ENCODE measurements at places on chromosomes 5 and 9. TPM values are rescaled to one million over a fixed set of nuclear protein-coding genes. Genes with fewer than 3 reads are reported as not detected.

DNA sequence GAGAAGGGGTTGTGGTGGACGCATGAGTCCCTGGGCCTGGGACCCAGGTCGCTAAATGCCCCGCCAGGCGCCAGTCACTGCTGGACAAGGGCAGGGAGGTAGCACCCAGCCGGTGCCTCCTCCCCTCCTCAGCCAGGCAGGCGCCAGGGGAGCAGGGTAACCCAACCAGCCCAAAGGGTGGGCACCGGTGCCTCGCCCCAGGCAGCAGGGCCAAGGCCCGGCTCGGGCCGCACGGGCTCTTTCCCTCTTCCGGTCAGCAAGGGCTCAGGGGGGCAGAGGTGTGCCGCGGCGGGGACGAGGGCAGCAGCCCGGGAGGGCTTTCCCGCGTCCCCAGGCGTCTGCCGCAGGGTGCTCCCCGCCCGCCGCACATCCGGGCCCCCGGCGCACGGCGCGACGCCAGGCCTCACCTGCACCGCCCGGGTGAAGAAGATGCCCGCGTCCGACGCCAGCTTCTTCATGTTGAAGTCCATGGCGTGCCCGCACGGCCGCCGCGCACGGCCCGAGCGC lies 393 bp downstream of the SH3GLB2 start:
- peak; percentile 89 for DNase-seq

- DNase-seq: no peak
Observed at GRCh38 chr9:20199111-20199510, 410.3 kb upstream of the SLC24A2 start.

DNA sequence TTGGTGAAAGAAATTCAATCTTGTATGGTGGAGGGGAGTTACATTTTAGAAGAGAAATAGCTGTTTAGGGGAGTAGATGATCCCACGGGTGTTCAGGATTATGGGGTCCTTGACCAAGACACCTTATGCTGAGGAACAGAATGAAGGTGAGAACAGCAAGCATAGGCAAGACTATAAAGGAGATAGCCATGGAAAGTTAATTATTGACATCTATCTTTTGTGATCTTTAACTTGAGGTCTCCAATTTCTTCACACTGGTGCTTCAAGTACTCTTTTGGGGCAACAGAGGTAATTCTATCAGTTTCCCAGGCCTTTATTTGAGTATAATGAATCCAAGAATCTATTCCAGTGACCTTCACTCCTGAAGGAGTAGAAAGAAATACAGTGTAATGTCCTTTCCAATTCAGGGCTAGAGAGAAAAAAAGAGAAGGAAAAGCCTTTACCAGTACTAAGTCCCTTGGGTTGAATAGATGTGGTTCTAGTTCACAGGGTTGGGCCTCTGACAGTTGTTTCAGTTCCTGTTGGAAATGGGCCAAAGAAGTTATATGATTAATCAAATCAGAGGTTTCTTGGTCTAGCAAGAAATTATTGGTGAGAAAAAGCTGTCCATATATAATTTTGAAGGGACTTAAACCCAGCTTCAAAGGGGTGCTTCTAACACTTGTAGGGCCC lies 2104.1 kb upstream of the ACO1 start:
- no peak for DNase-seq

DNA sequence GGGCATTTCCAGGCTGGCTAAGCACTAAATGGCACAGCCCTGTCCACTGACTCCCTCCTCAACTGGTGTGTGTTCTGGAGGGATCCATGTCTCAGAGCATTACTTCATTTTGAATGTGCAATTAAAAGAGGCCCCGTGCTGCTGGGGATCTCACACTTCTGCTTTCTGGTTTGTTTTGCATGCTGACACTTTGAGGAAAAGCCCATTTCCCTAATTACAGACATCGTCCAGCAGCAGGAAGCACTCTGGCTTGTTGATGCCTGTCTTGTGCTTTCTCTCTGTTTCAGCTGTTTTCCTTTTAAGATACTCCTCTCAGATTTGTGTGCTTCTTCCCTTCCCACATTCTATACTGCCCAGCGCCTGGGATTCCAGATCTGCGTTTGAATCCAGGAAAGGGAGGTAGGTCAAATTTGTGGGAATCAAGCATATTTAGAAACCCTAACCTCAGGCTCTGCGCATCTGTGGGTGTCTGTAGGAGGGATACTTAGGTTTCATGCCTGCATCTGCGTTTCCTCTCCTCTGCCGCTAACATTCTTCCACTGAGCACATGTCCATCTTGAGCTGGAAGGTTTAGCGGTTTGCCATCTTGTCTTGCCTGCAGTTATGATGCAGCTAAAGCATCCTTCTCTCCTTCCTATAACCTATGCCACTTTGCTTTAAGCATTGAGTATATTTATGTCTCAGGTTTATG lies 25.7 kb downstream of the SYK start:
- DNase-seq: no peak

DNA sequence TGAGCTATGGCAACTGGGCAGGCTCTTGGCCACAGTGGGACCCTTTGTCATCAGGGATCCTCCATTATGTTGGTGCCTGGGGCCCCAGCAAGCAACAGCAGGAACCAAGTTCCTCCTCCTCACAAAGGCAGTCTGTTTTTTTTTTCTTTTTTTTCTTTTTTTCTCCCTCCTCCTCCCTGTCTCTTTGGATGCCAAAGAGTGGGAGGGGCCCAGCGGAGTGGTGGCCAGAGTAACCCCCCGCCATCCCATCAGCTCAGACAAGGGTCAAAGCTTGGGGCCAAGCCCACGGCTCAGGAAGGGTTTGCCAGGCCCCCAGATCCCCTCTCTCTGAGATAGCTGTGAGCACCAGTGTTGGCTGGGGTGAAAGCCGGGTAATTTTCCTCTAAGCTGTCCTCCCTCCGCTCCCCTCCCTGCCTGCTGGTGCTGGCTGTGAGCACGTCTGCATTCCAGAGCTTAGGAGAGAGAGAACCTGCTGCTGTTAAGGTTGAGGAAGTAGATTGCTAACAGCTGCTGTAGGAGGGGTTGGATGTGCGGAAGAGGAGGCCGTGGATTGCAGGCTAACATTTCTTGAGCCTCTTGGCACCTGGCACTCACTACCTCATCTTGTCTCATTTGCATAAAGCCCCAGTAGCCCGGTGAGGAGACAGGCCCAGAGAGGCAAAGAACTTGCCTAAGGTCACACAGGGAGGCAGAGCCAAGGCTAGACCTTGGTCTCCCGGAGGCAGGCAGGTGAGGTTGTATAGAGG lies 21.2 kb downstream of the GSN start:
- peak; percentile 70 for DNase-seq

DNA sequence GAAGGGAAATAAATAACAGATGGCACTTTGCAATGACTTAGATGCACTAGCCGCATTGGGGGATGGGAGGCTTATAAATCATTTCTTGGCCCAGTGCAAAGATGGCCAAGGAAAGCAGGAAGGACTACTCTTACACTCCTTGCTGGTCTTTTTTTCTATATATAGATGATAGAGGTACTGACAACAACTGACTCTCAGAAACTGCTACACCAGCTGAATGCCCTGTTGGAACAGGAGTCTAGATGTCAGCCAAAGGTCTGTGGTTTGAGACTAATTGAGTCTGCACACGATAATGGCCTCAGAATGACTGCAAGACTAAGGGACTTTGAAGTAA lies 1.7 kb downstream of the CCNG1 start:
- DNase-seq: no peak

DNA sequence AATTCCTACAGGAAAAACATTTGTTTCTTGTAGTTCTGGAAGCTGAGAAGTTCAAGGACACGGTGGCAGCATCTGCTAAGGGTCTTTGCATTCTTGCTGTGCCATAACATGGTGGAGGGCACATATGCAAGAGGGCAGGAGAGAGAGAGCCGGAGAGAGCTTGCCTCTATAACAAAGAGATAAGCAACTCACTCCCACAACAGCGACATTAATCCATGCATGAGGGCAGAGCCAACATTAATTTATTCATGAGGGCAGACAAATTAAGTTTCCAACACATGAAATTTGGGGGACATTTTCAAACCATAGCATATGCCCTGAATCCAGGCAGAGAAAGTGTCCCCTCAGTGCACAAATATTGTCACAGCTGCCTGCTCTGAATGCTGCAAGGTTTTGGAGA lies 4.4 kb upstream of the GTF3C5 start:
- no peak for DNase-seq

DNA sequence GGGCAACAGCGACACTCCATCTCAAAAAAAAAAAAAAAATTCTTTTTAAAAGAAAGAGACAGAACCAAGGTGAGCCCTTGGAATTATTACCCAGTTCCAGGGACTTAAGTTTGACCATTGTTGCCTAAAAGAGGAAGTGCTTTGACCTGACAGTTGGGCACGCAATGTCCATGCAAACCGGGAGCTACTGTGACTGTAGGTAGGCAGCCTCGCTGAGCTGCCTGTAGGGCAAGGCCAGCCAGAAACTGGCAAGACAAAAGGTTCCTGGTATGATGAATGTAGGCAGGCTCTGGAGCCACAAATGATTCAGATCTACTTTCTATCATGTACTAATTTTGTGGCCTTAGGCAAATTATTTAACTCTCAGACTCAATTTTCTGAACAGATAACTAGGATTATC lies 334.8 kb upstream of the ZNF462 start:
- DNase-seq: no peak

DNA sequence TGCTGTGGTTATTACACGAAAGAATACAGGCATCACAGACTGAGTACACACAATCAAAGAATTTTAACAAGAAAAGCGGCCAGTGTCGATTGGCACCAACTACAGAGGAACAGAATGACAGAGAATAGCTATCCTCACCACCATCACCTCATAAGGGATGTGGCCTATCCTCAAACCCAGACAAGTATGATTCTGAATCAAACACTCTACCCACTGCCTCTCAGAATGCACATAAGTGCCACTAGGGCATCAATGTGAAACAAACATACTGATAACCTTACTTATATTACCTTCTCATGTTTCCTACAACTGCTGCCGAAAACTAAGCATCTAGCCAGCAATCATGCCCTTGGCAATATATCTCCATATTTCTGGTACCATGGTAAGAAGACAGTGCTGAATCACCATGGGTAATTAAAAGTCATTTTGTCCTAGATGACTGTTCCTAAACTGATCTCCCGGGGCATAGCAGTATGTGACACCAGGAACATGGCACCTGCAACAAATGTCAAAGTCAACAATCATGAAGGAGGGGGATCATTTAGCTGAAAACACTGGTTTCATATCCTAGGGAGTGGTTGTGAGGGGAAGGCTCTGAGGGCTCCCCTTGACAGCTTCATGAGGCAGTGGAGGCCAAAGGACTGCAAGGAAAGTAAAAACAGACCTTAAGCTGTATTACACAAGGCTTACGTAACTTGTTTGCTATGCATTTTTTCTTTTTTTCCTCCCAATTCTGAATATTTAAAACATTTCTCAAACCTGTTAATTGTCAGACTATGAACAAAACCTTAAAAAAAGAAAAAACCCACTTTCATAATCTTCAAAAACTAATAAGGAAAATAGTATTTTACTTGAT lies 88.3 kb downstream of the LHFPL2 start:
- DNase-seq: no peak

DNA sequence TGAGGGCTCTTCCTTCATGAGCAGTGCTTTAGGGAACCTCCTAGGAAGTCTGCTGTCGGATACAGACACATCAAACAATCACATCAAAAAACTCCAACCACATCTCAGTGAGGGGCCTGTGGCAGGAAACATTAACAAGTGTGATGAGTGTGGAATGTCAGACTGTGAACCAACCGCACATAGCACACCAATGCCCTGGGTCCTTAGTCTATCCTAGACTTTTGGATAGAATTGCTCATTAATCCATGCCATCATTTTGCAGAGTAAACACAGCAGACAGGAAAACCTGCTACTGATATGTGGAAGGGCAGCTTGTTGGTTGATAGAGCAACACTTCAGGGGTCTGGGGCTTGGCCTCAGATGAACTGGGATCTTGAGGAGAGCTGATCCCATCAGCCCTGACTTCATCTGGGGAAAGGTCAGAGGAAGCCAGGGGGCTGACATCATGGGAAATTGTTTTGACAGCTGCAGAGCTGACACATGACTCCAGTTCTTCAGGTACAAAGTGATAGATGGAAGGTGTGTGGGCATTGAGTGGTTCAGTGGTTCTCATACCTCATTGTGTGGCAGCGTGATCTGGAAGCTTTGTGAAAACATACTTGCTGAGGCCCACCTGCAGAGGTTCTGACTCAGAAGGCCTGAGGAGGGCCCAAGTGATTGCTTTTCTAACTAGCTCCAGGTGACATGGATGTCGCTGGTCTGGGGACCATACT lies 193.3 kb downstream of the DIRAS2 start:
- no peak for DNase-seq

PCDHA10 gene
- 0.47 TPM for total RNA-seq

FAXDC2 gene
- total RNA-seq: 18.1 TPM

CTXN3 gene
- not detected for total RNA-seq

IL13 gene
- not detected for total RNA-seq

F12 gene
- 9.2 TPM for total RNA-seq

FAM53C gene
- 33.5 TPM for total RNA-seq

ADRB2 gene
- total RNA-seq: 0.41 TPM

All from mucosa of descending colon (tissue), 3 donors.